ENCODE measurements at places on chromosomes 4 and X.

DNA sequence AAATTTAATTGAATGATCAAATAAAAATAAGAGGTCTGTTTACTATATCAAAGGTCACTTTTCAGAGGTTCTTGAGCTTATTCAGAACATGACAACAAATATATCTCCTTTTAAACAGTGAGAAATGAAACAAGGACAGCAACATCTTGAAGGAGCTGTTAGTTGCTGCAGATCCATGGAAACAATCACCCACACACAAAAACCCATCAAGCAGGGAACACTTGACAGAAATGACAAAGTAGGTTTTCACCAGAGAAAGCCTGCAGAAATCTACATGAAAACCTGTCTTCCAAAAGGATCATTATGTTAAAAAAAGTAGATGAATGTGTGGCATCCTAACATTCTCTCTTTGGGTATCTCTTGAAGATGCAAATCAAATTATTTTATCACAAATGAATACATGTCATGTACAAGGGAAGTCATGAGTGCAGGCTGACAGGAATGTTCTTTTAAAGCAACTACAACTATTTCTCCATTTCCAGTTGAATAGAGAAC lies 203.0 kb downstream of the GRIA2 start:
- no peaks in the 10 kb centered on the region for H3K4me1 ChIP-seq
- no peak for DNase-seq
- H3K27ac ChIP-seq: no peak overlapping the region
- no peaks in the 10 kb centered on the region for H3K27me3 ChIP-seq
- no peaks in the 10 kb centered on the region for H3K36me3 ChIP-seq
- no peak overlapping the region for H3K4me3 ChIP-seq

DNA sequence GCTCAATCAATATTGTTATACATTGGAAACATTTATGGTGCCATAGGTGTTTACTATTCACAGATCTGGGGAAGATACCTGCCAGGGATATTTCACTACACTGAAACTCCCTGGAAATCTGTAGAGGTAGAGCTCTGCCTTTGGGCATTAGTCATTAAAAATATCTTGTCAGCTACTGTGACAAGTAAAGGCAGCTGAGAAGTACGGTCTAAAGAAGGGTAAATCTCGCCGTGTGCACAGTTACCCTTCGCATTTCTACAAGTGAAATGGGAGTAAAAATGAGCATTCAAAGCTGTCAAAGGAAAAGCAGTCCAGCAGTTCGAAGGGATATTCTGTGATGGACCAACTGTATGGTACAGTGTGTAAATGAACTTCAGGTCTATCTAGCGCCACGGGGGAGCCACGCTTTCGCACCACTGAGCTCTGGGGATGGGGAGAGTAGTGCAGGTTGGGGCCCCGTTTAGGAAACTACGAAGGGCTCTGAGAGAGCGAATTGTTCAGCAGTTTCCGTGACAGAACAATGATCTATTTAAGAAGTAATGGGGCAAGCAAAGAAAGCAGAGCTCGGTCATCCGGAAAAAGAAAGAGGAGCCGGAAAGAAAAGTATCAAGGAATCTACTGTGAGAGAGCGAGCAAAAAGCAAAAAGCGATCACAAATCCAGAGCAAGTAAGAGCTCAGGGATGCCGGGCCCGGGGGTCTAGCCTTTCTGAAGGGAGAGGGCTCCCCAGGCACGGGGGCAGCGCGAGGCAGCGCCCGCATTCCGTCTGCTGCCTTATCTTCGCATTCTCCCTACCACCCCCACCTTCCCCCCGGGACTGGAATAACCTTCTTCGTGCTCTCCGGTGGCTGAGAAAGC lies 646 bp downstream of the TIGD4 start:
- no peak for DNase-seq
- no peaks in the 10 kb centered on the region for H3K27me3 ChIP-seq
- H3K4me3 ChIP-seq: peak overlapping the region; percentile 94

GRCh38 chrX:42384956-42385355 lies 393.0 kb downstream of the PPP1R2C start:
- H3K4me1 ChIP-seq: no peaks in the 10 kb centered on the region
- no peak overlapping the region for H3K4me3 ChIP-seq
- no peaks in the 10 kb centered on the region for H3K27me3 ChIP-seq

- H3K36me3 ChIP-seq: no peaks in the 10 kb centered on the region
- H3K27ac ChIP-seq: peak overlapping the region; percentile 90
- no peak for DNase-seq
These were observed 3.9 kb downstream of the HCFC1 start for GRCh38 chrX:153967536-153968224.

DNA sequence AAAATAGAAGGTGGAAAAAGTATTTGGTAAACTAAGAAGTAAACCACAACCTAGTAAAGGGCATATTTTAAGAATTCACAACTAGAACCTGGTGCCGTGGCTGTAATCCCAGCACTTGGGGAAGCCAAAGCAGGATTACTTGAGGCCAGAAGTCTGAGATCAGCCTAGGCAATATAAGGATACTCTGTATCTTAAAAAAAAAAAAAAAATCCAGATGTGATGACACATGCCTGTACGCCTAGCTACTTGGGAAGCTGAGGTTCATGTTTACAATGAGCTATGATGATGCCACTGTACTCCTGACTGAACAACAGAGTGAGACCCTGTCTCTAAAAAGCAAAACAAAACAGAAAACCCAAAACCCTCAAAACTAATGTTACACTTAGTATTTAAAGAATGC lies 294.9 kb upstream of the ZCCHC13 start:
- H3K27ac ChIP-seq: no peak overlapping the region
- H3K27me3 ChIP-seq: no peaks in the 10 kb centered on the region
- H3K4me1 ChIP-seq: no peaks in the 10 kb centered on the region
- no peak overlapping the region for H3K4me3 ChIP-seq

GRCh38 chrX:106613277-106613676 lies 1.5 kb downstream of the RADX start:
- DNase-seq: no peak
- no peaks in the 10 kb centered on the region for H3K27me3 ChIP-seq
- peak overlapping the region; percentile 91 for H3K4me3 ChIP-seq
- peaks cover 3% of the 10 kb centered on the region for H3K4me1 ChIP-seq

GRCh38 chrX:83019258-83019657 lies 488.8 kb upstream of the POU3F4 start:
- H3K27me3 ChIP-seq: no peaks in the 10 kb centered on the region
- no peak overlapping the region for H3K4me3 ChIP-seq
- no peak for DNase-seq
- H3K4me1 ChIP-seq: no peaks in the 10 kb centered on the region

- no peaks in the 10 kb centered on the region for H3K36me3 ChIP-seq
- DNase-seq: no peak
- H3K27ac ChIP-seq: no peak overlapping the region
- H3K4me1 ChIP-seq: no peaks in the 10 kb centered on the region
- H3K27me3 ChIP-seq: peaks cover 4% of the 10 kb centered on the region
These were observed 23.3 kb downstream of the LIMCH1 start for GRCh38 chr4:41561244-41561643.

- H3K27ac ChIP-seq: no peak overlapping the region
- no peaks in the 10 kb centered on the region for H3K4me1 ChIP-seq
- DNase-seq: no peak
- H3K4me3 ChIP-seq: no peak overlapping the region
- no peaks in the 10 kb centered on the region for H3K27me3 ChIP-seq
These were observed 12.4 kb upstream of the NKX1-1 start for GRCh38 chr4:1418494-1419285.

DNA sequence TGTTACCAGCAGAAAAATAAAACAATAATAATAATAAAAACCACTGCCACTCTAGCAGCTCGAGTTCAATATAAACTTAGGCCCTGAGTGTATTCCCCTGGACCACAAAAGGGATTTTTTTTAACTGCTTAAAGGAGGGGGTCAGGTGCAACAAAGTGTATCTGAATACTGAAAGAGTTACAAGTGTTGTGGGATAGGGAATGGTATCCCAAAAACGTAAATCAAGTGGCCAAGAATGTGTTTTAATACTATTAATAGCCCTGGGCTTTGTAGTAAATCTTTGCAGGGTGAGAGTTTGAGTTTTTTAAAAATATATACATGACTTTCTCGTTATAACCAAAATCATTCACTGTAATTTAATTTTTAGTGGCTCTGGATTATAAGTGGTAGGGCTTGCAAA lies 860.1 kb upstream of the INTU start:
- H3K36me3 ChIP-seq: no peaks in the 10 kb centered on the region
- no peaks in the 10 kb centered on the region for H3K27me3 ChIP-seq
- H3K4me1 ChIP-seq: no peaks in the 10 kb centered on the region
- H3K4me3 ChIP-seq: no peak overlapping the region
- no peak overlapping the region for H3K27ac ChIP-seq
- DNase-seq: no peak

DNA sequence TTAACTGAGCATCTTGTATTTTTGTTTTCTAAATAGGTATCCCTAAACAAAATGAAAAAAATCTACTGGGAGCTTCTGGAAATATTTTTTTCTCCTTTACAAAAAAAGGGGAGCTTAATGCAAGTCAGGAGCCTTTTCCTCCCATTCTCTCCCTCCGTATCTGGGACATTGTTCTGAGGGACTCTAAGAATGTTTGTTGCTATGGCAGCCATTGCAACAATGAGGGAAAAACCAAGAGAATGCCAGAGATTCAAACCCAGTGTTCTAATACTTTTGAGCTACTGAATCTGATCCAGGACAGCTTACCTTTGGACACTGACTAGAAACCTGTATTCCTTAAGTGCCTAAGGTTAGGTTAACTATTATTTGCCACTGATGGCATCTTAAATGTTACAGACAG lies 485.7 kb upstream of the HS3ST1 start:
- no peak overlapping the region for H3K4me3 ChIP-seq
- no peak for DNase-seq
- H3K27me3 ChIP-seq: no peaks in the 10 kb centered on the region
- H3K4me1 ChIP-seq: no peaks in the 10 kb centered on the region

DNA sequence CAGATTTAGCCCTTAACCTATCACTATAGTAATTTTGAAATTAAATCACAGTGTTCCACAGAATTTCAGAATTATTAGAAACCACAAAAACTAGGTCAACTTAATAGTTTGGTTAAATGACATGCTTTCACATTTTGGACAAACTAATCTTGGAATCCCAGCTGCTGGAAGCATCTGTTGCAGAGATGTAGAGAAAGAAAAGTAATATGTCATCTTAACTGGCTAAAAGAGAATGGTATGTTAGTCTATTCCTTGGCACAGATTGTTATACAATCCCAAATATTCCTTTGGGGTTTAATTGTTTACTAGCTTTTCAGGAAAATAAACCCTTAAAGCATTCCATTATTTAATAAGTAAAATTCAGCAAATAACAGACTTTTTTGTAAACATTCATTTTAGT lies 519.9 kb downstream of the IL15 start:
- DNase-seq: no peak
- H3K4me3 ChIP-seq: no peak overlapping the region
- H3K4me1 ChIP-seq: no peaks in the 10 kb centered on the region
- H3K27me3 ChIP-seq: no peaks in the 10 kb centered on the region
- no peaks in the 10 kb centered on the region for H3K36me3 ChIP-seq

GRCh38 chrX:16215660-16216059 lies 48.4 kb downstream of the MAGEB17 start:
- H3K4me3 ChIP-seq: no peak overlapping the region
- H3K36me3 ChIP-seq: no peaks in the 10 kb centered on the region
- H3K27ac ChIP-seq: no peak overlapping the region
- H3K4me1 ChIP-seq: no peaks in the 10 kb centered on the region

- H3K36me3 ChIP-seq: no peaks in the 10 kb centered on the region
- no peak overlapping the region for H3K27ac ChIP-seq
- no peak for DNase-seq
These were observed 140.7 kb downstream of the TMEM164 start for GRCh38 chrX:110143454-110144210.

- H3K27me3 ChIP-seq: peaks cover 3% of the 10 kb centered on the region
- H3K4me1 ChIP-seq: no peaks in the 10 kb centered on the region
- H3K4me3 ChIP-seq: no peak overlapping the region
- no peaks in the 10 kb centered on the region for H3K36me3 ChIP-seq
These were observed 155.7 kb downstream of the CHIC2 start for GRCh38 chr4:53908661-53909078.

GRCh38 chrX:132671229-132671641 lies 182.4 kb upstream of the MBNL3 start:
- H3K27ac ChIP-seq: no peak overlapping the region
- peaks cover 3% of the 10 kb centered on the region for H3K27me3 ChIP-seq
- no peak overlapping the region for H3K4me3 ChIP-seq

DNA sequence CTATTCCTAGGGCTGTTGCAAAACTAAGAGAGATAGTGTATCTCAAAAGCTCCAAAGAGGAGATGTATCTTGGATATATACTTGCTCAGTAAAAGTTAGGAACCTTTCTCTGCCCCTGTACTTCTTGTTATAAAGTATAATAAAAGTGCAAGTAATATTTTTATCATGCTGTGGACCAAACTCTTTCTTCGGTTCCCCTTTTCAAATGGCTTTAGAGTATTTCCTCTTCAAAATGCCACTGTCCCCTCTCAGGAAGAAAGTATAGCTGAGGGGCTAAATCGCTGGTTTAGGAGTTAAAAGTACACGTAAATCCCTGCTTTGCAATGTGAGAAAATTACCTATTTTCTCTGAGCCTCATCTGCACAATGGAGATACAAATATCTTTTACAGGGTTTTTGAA lies 169.1 kb upstream of the FTHL17 start:
- DNase-seq: no peak
- H3K4me1 ChIP-seq: no peaks in the 10 kb centered on the region
- no peak overlapping the region for H3K4me3 ChIP-seq

DNA sequence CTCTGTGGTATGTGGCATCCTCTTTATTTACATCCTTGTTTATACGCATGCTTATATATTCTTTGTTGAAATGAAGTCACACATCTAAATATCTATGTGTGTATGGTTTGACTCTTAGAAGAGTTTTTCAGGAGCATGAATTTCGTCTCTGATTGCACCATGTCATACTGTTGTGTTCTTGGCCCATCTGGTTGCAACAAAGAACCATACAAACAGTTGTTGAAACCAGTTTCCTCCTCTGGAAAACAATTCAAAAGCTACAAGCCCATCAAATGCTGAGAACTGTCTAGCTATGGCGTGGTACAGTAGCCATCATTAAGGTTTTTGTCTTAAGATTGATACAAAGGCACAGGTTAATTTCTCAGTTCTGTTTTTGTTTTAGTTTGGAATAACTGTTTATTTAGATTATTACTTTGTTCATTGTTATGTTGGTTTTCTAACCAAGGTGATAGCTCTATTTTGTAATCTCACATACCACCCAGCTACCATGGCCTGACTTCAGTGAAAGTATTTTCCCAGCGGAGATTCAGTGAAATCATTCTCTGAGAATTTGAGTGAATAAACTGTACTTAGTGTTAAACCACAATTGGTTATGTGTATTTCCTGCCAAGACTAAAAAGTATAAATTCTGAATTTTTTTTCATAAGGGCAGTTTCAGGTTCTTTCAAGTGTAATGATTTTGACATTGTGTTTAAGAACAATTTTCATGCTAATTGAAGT lies 91.0 kb downstream of the ARHGAP24 start:
- no peaks in the 10 kb centered on the region for H3K36me3 ChIP-seq
- no peaks in the 10 kb centered on the region for H3K4me1 ChIP-seq
- H3K27me3 ChIP-seq: no peaks in the 10 kb centered on the region
- no peak overlapping the region for H3K4me3 ChIP-seq
- DNase-seq: no peak

- peaks cover 4% of the 10 kb centered on the region for H3K4me1 ChIP-seq
- H3K4me3 ChIP-seq: peak overlapping the region; percentile 49
- no peaks in the 10 kb centered on the region for H3K36me3 ChIP-seq
- no peaks in the 10 kb centered on the region for H3K27me3 ChIP-seq
- no peak for DNase-seq
These were observed 9.0 kb upstream of the TSPYL2 start for GRCh38 chrX:53073115-53073586.
